ENCODE measurements at places on chromosomes 2 and 18. TPM values are rescaled to one million over a fixed set of nuclear protein-coding genes. Genes with fewer than 3 reads are reported as not detected.

GRCh38 chr2:23469142-23469540 lies 84.2 kb downstream of the KLHL29 start:
- H3K4me3 ChIP-seq: no peak overlapping the region
- H3K36me3 ChIP-seq: no peaks in the 10 kb centered on the region
- H3K27me3 ChIP-seq: no peaks in the 10 kb centered on the region
- H3K4me1 ChIP-seq: no peaks in the 10 kb centered on the region

GRCh38 chr2:201267278-201268030 lies 7.1 kb downstream of the CASP8 start:
- no peaks in the 10 kb centered on the region for H3K4me1 ChIP-seq

Gene GPR39
- total RNA-seq: 0.21 TPM

DNA sequence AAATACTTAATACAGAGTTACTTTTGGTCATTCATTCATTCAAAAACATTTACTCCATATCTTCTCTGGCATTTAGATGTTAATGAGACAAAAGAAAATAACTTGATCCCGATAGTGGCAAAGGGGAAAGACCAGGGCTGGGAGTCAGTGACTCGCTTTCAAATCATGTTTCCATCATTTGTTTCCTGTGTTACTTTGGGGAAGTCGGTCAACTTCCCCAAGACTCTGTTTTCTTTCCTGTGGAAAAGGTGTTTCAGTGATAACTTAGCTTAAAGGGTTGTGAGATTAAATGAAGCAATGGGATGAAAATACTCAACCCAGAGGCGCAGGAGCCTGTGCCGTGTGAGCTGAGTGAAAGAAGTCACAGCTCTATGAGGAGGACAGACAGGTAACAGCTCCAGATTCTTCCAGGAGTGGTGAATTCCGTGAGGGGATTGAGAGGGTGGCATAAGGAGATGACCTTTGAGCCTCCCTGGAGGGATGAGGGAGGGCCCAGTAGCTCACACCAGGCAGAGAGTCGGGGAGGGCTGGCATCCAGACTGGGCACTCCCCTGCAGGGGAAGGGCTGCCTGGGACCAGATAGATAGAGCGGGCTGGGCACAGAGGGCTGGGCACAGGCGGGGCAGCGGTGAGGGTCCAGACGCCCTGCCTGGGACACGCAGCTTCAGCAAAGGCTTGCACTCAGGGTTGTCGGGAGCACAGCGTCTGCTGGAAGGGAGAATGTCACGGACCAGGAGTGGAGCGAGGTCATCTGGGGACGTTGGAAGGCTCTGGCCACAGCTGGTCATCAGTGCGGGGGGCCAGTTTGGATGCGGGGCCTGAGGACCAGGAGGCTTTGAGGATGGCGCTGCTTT lies 70.1 kb downstream of the TSHZ1 start:
- no peaks in the 10 kb centered on the region for H3K27me3 ChIP-seq
- DNase-seq: no peak
- peaks cover 3% of the 10 kb centered on the region for H3K4me1 ChIP-seq
- no peak overlapping the region for H3K27ac ChIP-seq
- H3K36me3 ChIP-seq: no peaks in the 10 kb centered on the region
- no peak overlapping the region for H3K4me3 ChIP-seq

Gene DNAJC5G
- 2.5 TPM for total RNA-seq

GRCh38 chr2:64540615-64541014 lies 16.5 kb downstream of the AFTPH start:
- H3K27me3 ChIP-seq: no peaks in the 10 kb centered on the region
- no peak for DNase-seq
- no peak overlapping the region for H3K4me3 ChIP-seq

Gene CNNM4
- 8.5 TPM for total RNA-seq

Gene PARD6G
- 10.7 TPM for total RNA-seq

GRCh38 chr2:212901604-212902275 lies 249.7 kb downstream of the IKZF2 start:
- H3K27me3 ChIP-seq: no peaks in the 10 kb centered on the region
- H3K36me3 ChIP-seq: no peaks in the 10 kb centered on the region
- H3K4me1 ChIP-seq: no peaks in the 10 kb centered on the region
- no peak overlapping the region for H3K4me3 ChIP-seq
- no peak for DNase-seq

DNA sequence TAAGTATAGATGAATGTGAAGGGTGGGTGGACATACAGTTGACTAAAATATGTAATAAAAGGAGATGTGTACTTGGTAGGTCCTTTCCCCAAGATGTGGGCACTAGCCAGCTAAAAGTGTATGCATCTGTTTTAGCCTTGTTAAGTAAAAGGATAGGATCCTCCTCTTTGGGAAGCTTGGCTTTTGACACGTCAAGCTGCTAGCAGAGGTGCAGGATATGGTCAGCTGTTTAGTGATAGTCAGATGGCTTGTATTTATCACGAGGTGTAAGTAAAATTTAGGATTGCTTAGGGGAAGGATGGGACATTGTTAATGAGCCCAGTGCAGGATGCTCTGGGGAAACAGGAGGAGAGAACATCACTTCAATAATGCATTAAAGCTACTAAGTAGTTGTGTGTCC lies 1.5 kb downstream of the MFSD6 start:
- no peaks in the 10 kb centered on the region for H3K36me3 ChIP-seq
- H3K4me3 ChIP-seq: peak overlapping the region; percentile 92
- no peaks in the 10 kb centered on the region for H3K4me1 ChIP-seq
- H3K27me3 ChIP-seq: no peaks in the 10 kb centered on the region
- DNase-seq: no peak

Data from tibial nerve (tissue), 4 donors.